ENCODE measurements at places on chromosomes 1 and 21.

- DNase-seq: no peak
These were observed 2.2 kb downstream of the NRIP1 start for GRCh38 chr21:15062606-15062965.

GRCh38 chr21:45255381-45256020 lies 32.2 kb downstream of the POFUT2 start:
- DNase-seq: peak; percentile 51

GRCh38 chr1:213375002-213375401 lies 324.0 kb downstream of the RPS6KC1 start:
- no peak for DNase-seq

- no peak for DNase-seq
These were observed 2.4 kb upstream of the BRWD1 start for GRCh38 chr21:39315603-39316445.

GRCh38 chr1:43293176-43293575 lies 7.6 kb upstream of the TIE1 start:
- no peak for DNase-seq

DNA sequence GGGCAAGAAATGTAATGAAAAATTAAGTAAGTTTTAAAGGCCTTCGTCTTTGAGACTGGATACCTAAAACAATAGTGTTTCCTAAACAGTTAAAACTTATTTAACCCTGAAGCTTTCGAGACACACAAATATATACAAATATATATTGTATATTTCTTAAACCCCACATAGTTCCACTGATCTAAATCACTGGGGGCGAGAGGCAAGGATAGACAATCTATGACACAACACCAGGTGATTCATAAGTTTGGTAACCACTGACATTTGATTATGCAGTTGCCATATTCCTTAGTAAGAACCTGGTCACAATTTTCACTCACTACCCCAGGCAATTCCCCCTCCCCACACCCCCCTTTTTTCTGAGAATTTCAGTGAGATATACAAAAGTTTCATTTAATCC lies 55.3 kb upstream of the BOLA1 start:
- no peak for DNase-seq

DNA sequence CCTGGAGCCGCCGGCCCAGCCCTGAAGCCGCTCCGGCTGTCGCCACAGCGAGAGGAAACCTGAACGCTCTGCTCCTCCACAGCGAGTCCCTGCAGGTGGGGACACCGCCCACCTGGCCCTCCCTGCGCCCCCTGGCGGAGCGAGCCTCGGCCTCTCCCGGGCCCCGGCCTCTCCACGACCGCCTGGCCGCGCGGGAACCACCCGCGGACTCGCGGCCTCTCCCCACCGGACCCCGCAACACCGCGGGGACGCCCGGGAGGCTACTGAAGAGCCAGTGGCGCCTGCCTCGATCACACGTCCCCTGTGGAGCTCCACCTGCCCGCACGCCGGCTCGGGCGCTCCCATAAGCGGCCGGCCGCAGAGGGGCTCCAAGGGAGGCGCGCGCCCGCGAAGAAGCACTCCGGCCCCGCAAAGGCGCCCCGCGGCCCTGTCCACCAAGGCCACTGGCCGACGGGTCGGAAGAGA lies 109.6 kb downstream of the KCNN3 start:
- peak; percentile 90 for DNase-seq

DNA sequence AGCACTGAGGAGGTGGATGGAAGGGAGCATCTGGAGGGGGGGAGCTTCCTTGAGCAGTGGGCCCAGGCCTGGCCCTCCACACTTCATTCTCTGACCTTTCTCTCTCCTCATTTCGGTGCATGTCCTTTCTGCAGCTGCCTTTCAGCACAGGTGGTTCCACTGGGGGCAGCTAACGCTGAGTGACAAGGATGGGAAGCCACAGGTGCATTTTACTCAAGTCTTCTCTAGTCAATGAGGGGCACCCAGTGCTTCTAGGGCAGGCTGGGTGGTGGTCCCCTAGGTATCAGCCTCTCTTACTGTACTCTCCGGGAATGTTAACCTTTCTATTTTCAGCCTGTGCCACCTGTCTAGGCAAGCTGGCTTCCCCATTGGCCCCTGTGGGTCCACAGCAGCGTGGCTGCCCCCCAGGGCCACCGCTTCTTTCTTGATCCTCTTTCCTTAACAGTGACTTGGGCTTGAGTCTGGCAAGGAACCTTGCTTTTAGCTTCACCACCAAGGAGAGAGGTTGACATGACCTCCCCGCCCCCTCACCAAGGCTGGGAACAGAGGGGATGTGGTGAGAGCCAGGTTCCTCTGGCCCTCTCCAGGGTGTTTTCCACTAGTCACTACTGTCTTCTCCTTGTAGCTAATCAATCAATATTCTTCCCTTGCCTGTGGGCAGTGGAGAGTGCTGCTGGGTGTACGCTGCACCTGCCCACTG lies 43.2 kb downstream of the YARS1 start:
- DNase-seq: no peak

DNA sequence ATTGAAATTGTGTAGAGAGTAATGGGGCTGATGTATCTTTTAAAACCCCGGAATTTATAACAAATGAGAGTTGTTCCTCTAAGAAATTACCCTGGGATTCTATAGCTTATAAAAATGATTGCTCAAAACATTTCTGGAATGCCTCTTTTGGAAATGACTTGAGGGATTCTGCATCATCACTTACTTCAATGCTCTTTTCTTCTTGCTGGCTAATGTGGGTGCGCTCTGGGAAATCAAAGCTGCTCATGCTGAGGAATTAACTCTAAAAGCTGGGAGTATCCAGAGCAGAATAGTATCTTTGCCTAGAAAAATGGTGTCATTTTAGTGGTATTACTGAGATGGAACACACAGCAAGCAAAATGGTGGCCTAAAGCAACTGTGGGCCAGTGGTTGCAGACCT lies 23.0 kb upstream of the TBX15 start:
- DNase-seq: no peak

- no peak for DNase-seq
These were observed 24.9 kb downstream of the ZC3H11B start for GRCh38 chr1:219587801-219588561.

GRCh38 chr1:19648239-19648638 lies 4.1 kb downstream of the NBL1 start:
- DNase-seq: no peak

GRCh38 chr21:26098772-26099397 lies 71.7 kb downstream of the APP start:
- no peak for DNase-seq

- no peak for DNase-seq
These were observed 111.8 kb downstream of the RPS6KC1 start for GRCh38 chr1:213162862-213163261.

GRCh38 chr1:158180741-158181576 lies at the start of gene CD1D:
Gene CD1D, plus strand, starts transcription at chr1:158180895. Its CDS starts 207 bp downstream, at chr1:158181102.
- DNase-seq: peak; percentile 37

GRCh38 chr21:42349420-42350317 lies 1.1 kb downstream of the TFF2 start:
- DNase-seq: no peak

Measured in GM12891 (cell line).